ENCODE measurements at places on chromosomes 5 and 9.

- peak; percentile 20 for DNase-seq
Measured at GRCh38 chr5:179974946-179975712, 67.4 kb upstream of the TBC1D9B start.

DNA sequence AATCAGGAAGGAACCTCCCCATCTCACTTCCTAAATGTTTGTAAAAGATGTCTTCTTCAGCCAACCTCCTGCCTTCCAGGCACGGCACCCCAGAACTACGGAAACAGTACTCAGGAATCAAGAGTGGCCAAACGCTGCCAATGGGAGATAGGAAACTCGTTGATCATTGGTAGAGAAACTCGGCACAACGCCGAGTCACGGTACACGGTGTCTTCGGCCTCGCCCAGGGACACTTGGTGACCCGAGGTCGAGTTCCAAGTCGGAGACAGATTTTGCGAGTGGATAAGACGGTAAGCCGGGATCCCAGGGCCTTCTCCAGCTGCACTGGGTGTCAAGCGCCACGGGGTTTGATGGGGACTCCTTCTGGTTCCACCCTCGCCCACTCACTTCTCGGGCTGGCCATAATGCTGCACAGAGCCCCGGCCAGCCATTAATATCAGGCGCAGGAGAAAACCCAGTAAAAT, 343 bp downstream of the KIAA0825 start:
- peak; percentile 58 for DNase-seq

DNA sequence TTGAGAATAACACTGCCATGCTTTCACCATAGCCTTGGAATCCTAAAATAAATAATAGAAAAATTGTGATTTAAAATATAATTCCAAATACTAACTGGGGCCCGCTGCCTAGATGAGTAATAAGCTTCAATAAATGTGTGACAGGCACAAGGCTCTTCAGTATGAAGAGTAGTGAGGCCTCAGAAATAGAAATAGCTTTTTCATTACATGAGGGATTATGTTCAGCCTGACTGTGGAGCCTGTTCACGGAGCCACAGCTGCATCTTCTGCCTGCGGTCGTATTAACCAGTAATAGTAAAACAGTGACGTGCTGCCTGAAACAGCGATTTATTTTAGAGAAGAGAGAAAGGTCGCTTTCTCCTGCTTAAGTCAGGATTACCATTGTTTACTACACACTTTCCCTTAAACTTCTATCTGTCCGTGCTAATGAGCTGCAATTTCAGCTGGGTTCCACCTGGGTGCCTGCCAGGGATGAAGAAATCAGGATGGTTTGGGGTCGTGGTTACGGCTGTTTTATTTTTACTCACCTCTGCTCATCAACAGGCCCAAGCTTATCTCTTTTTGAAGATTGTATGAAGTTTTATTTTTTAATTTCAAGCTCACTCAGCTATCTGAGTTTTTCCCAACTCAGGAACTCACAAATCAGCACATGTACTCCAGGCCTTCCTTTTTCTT, 284.9 kb upstream of the WWC1 start:
- DNase-seq = no peak

GRCh38 chr5:134995850-134996402, 28.2 kb downstream of the CATSPER3 start:
- DNase-seq = no peak

DNA sequence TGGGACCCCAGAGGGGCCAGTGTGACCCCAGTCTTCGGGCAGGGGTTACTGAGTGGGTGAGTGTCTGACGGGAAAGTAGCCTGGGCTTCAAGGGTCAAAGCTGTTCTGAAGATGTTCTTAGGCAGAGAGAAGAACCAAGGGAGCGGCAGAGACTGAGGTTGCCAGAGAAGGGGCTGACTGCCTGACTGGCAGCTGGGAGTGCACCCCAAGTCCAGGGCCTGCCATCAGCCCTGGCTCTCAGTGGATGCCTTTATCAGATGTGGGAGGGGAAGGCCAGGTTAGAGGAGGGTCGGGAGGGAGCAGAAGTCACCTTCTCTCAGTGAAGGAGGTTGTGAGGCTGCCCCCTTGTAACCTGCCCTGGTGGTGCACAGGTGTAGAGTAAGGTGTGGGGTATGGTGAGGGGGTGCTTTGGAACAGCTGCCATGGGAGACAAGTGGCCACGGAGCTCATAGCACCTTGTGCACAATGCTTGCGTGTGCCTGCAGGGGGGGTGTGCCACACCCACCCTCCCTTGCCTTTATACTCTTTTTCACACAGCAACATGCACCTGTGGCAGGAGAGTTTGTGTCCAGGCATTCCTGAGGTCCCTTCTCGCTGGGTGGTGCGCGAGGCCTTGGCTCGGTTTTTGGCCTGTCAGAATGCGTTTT, 18.9 kb downstream of the RALGPS1 start:
- DNase-seq = no peak

GRCh38 chr5:28737222-28737621, 1698.8 kb upstream of the CDH9 start:
- no peak for DNase-seq

DNA sequence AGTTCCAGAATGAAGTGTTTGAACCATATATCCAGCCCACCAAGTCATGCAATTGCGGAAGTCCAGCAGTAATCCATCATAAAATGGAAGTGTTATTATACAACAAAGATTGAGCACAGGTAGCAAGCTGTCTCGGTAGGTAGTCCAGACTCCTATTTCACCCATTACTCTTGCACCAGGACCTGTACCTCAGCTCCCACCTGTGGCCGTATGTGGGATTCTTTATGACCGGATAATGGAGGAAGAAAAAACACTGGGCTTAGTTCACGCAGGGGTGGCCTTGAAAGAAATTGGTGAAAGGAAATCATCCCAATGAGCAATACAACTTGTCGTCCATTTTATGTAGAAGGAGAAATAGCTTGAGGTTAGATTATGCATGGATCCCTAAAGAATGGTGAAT, 216.3 kb downstream of the ESM1 start:
- DNase-seq = no peak

DNA sequence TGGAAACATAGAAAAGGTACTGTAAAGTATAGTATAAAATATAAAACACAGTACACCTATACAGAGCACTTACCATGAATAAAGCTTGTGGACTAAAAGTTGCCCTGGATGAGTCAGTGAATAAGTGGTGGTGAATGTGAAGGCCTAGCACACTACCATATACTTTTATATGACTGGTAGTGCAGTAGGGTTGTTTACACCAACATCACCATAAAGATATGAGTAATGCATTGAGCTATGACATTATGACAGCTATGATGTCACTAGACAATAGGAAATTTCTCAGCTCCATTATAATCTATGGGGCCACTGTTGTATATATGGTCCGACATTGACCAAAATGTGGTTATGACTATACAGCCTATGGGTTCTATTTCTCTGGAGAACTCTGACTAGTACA, 291.8 kb upstream of the ACTBL2 start:
- DNase-seq = no peak

DNA sequence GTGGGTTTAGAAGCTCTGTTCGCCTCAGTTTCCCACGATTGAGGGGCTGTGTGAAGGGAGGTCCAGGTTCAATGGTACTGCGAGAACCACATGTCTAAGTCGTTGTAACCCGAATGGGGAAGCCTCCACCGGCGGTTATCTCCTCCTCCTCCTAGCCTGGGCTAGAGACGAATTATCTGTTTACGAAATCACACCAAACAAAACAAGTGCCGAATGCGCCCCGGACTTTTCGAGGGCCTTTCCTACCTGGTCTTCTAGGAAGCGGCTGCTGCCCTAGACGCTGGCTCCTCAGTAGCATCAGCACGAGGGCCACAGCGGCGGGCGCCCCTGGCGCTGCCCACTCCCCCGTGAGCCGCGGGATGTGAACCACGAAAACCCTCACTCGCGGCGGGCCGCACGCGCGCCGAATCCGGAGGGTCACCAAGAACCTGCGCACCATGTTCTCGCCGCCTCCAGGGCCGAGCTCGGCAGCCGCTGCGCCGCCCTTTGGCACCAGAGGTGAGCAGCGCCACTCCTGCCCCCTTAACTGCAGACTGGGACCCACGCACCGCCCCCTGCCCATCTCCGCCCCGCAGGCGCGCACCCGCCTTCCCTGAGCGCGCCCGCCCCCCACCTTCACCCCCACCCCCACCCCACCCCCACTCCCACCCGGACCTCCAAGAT, at the start of gene CDKN2A:
Gene CDKN2A (minus strand): TSS at position 500 of the 663 bp plus-strand sequence.
- DNase-seq = no peak

DNA sequence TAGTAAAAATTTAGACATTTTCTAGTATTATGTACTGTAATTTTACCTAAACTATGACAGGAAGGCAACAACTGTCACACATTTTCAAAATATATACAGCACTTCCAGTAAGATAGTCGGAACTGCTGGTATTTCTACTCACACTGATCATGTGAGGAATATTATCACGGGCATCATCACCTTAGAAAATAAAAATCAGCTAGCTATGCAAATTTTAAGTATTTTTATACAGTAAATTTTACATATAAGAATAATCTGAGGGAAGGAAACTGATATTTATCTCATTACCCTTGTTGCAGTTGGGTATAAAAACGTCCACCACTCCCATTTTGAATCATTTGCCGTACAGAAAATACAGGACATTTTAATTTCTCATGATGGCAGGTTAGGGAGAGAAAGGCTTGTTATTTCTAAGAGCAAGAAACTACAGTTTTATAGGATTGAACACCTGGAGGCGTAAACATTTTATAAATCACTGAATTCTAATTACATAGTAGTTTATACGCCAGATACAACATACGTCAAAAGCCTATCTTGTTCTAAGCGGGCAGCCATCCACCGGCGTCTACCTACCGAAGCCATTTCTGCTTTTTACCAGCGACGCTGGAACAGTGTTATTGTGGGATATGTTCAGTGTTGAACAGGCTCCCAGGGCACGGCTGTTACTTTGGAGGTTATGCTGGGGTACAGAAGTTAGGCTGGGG, 729 bp upstream of the TNPO1 start:
- DNase-seq = no peak

DNA sequence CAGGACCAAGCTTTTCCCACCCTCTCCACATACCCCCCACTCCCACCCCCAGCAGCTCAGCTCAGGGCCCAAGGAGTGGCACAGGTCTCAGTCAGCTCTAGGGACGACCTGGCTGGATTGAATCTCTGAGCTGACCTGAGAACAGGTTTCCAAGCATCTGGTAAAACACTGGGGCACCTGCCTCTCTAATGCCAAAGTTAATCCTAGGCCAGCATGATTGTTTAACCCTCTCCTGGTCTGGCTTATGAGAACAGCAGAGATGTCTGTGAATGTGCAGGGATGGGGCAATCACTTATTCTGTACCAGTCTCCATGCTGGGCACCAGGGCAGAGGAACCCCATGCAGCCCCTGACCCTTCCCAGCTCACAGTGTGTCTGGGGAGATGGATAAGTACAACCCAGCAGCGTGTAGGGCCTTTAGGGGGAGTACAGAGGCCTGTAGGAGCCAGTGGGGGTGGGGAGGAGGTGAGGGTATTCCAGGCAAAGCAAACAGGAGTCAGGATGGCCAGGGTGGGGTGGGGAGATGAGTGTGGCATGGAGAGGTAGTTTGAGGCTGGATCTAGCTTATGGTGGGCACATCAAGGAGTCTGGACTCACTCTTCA, 678 bp upstream of the KIF12 start:
- no peak for DNase-seq

GRCh38 chr5:1291611-1292080, 3.2 kb downstream of the TERT start:
- DNase-seq = no peak

DNA sequence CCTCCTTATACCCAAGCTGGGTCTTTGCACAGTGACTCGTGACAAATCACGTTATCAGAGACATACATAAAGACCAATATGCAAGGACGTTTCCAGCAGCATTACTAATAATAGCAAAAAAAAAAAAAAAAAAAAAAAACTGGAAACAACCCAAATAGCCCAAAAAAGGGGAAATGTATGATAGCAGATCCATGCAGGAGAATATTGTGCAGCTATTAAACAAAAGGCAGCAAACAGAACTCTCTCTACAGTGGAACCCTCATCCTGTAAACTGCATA, 37.7 kb downstream of the C5orf15 start:
- no peak for DNase-seq

DNA sequence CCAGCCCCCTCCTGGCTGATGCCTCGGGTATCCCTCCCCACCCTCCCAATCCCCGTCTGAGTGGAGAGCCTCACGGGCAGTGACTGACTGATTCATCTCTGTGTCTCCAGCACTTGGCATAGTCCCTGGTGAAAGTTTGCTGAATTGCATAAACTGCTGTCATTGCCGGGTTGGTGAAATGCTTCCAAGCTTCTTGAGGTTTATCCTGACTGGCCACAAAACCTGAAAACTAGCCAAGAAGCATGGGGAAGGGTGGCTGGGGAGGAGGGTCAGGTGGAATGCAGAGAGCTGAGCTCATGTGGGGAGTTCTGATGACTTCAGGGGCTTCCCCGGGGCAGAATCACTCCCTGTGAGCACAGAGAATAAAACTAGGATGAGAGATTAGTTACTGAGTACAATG, 56.9 kb upstream of the GGTA1 start:
- DNase-seq = peak; percentile 86

GRCh38 chr5:181188700-181189362, 16.2 kb downstream of the TRIM7 start:
- DNase-seq = no peak

DNA sequence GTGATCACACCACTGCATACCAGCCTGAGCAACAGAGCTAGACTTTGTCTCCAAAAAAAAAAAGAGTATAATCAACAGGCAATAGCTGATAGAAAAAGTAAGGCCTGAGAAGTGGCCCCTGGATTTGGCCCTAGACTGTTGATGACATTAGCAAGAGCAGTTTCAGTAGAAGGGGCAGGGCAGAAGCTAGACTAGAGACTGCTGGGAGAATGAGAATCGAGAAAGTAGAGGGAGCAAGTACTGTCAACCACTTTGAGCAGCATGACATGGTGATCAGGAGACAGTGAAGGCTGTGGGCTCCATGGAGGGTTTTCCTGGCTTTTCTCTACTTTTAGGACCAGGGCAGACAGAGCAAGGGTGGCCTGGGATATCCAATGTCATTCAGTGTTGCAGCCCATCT, 34.9 kb upstream of the B4GALT1 start:
- DNase-seq = no peak

- no peak for DNase-seq
Measured at GRCh38 chr9:115275753-115276152, 157.8 kb upstream of the TNC start.

DNA sequence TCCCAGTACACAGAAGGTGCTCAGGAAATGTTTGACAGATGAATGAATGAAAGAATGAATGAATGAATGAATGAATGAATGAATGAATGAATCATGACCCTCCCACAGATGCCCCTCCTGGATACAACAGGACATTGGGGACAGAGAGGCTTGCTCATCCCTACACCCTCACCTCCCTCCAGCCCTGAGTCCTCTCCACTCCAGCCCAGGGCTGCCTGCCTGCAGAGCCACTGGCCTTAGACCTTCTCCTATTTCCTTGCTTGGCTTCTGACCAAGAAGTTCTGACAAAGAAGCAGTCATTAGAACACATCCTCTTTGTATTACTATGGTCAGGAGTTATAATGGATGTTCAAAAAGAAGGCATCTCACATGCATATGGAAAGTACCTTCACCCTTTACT, 240.7 kb upstream of the DAPK1 start:
- DNase-seq = no peak

- no peak for DNase-seq
Measured at GRCh38 chr5:151173711-151174611, 16.4 kb upstream of the ANXA6 start.
